ENCODE measurements at places on chromosomes 7 and 10.

- no peak for DNase-seq
Measured at GRCh38 chr7:81990395-81990794, 220.5 kb upstream of the HGF start.

GRCh38 chr7:16694806-16695205 is 48.8 kb downstream of the BZW2 start:
- DNase-seq, result no peak

- no peak for DNase-seq
Measured at GRCh38 chr10:79107736-79108264, 39.0 kb downstream of the ZMIZ1 start.

DNA sequence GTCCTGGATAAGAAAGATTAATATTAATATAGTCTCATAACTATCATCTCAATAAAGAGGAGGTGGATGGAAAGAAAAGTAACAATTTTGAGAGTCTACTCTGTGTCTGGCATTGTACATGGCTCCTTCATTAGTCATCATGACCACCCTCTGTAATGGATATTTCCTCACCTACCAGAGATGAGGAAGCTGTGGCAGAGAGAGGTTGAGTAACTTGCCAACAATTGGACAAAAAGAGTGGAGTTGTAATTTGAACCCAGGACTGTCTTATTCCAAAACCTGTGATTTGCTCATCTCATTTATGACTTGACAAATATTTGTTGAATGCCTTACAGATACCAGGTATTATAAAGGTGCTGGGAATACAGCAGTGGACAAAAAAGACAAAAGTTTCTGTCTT is 2.1 kb upstream of the IDE start:
- no peak for DNase-seq

DNA sequence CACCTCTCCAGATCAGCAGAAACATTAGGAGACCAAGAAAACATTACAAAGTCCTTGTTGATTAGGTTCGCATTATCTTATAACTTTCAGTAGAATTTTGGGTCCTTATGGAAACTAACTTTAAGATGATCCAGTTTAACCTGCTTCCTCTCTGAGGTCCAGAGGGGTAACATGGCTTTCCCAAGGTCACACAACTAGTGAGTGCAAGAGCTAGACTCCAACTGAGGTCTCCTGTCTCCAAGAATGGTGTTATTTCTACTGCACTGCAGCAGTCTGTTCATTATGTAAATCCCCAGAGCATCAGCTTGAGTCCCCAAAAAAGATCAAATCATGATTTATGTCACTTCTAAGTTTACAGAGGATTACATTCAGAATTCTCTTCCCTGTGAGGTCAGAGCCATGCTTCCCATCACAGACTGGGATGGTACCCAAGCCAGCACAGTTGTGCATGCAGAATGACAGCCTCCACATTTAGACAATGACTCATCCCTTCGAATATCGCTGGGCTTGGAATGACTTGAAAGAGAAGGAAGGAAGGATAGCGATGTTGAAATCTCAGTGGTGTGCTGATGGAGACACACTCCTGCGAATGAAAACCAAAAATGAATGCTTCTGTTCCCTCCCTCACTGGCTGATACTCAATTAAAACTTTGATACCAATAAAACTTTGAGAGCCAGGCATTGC is 163.1 kb upstream of the PLXNA4 start:
- peak; percentile 25 for DNase-seq

DNA sequence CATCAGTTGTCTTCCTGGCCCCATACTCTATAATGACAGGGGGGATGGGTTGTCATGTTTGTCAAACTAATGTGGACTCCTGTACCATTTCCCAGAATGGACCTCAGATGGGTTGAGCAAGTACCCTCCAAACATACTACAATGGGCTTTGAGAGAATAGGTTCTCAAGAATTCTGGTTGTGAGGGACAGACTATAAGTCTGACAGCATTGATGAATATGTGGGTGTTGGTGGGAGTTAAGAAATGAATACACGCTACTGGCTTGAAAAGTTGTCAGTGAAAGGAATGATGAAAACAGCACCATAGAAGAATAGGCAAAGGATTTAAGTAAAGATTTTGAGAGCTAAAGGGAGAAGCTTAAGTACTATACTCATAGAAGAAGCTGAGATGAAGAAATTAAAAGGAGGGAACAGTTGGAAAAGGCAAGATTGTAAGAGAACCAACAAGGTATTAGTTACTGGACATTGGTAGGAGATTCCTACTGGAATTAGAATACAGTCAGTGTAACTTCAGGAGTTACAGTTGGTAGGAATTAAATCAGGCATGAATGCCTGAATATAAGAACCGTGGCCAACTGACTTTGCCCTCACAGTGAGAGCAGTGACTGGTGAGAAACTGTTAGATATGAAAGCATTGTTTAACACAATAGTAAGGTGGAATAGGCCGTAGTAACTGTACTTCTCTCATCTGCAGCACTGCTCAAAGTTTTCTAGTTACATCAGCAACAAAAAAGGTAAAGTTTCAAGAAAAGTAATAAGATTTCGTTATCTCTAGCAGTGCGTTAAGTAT is 86.3 kb downstream of the LCOR start:
- no peak for DNase-seq

DNA sequence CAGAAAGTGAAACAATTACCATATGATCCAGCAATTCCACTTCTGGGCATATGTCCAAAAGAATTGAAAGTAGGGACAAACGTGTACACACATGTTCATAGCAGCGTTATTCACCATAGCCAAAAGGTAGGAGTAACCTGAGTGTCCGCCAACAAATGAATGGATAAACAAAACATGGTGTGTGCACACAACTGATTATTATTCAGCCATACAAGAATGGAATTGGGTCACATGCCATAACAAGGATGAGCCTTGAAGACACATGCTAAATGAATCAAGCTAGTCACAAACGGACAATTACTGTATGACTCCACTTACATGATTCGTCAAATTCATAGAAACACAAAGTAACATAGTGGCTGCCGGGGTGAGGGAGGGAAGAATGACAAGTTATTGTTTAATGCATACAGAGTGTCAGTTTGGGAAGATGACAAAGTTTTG is 4.1 kb upstream of the OIT3 start:
- DNase-seq, result no peak

DNA sequence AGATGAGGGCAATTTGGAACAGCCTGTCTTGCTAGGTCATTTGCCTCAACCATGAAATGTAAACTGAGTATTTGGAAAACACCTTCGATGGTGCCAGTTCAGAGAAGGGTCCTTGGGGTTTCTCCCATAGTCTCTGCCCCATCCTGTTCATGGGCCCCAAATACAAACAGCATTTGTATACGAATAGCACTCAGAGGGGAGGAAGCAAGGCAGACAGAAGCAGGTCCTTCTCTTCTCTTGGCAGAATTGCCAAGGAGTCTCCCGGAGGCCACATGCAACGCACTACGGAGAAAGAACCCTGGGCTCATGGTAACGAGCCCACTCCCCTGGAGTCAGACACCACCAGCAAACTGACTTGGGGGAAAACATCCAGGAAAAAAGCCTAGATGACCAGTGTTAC is 162.1 kb downstream of the RAB11FIP2 start:
- DNase-seq, result no peak

- DNase-seq, result no peak
Measured at GRCh38 chr10:79615577-79615976, 4.8 kb downstream of the SFTPA1 start.

DNA sequence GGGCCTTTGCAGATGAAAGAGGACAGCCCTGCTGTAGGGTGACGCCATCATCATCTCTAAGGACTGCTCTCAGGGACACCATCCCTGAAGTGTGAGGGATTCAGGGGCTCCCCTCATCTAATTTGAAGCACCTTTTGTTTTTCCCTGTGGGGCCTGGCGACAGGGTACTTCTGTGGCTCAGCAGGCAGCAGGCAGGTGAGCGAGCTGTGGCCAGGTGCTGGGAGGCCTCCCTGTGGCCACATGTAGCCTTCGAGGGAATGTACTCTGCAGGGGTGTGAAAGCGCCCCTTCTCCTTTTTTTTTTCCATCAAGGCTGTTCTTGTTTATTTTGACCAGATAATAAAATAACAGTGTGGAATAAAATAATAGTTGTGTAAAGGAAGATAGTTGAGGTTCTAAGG is 118.2 kb upstream of the DPP6 start:
- no peak for DNase-seq

GRCh38 chr7:130277763-130278643 is 11.3 kb downstream of the CPA2 start:
- no peak for DNase-seq

DNA sequence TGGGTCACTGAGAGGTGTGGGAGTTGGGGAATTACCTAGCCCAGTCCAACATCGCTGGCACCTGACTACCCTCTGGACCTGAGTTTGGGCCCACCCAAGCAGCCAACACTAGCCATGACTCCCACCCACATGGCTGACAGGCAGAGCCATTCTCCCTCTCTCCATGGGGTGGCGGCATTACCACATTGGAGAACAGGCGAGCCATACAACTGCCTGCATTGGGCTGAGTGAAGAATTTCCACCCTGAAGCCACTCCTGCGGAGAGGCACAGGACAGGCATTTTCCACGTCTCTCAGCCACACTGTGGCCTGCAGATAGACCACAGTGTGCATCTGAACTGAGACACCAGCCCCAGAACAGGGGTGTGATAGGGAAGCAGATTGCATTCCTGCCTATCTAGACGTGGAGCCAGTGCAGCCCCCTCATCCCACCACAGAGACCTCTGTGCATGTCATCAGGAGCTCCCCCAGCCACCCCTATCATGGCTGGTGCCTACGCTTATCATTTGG is 58.2 kb upstream of the ANTXRL start:
- DNase-seq, result peak; percentile 77

DNA sequence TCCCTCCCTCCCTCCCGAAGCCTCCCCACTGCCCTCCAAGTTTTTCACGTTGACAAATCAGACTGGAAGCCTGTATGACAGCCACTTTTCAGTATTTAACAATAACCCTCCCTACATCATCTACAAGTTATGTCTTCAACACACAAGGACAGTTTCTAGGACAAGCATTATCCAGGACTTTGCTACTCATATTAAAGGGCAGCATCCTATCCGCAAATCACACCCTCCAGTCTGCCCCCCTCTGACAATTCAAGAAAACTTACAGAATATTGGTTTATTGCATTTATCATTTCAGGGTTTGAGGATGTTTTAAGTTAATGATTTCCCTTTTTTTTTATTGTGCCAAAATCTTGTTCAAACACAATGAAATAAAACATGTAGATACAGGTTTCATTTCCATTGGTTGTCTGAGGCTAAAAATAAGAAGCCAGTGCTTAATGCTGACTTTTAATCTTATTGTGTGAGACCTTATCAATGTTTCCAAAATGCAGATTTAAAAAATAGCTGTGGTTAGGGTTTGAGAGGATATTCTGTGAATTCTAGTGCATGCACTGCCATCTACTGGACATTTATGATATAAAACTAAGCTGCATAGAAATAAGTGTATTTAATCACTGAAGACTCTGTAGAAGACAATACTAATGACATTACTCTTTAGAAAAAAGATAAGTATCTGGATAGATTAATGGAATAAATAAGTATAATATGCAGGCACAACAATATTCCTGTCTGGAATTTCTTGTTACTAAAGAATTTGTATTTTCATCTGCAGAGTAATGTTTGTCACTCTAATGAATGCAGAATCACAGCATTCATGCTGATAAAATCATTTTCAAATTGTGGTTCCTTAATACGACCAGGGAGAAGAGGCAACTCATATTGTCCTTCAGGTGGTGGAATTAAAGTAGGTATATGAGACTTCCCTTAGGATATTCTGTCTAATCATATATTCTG is 64.1 kb downstream of the CAV1 start:
- DNase-seq, result peak; percentile 18
